ENCODE measurements at places on chromosomes 2 and 18. TPM values are rescaled to one million over a fixed set of nuclear protein-coding genes. Genes with fewer than 3 reads are reported as not detected.

The LOXL3 gene
- 30.4 TPM for total RNA-seq

The ASB3 gene
- 27.9 TPM for total RNA-seq

GRCh38 chr2:43507137-43507536 is 88.7 kb downstream of the THADA start:
- no peak for DNase-seq

GRCh38 chr2:216679658-216680024 is 15.7 kb downstream of the IGFBP5 start:
- no peak for DNase-seq

DNA sequence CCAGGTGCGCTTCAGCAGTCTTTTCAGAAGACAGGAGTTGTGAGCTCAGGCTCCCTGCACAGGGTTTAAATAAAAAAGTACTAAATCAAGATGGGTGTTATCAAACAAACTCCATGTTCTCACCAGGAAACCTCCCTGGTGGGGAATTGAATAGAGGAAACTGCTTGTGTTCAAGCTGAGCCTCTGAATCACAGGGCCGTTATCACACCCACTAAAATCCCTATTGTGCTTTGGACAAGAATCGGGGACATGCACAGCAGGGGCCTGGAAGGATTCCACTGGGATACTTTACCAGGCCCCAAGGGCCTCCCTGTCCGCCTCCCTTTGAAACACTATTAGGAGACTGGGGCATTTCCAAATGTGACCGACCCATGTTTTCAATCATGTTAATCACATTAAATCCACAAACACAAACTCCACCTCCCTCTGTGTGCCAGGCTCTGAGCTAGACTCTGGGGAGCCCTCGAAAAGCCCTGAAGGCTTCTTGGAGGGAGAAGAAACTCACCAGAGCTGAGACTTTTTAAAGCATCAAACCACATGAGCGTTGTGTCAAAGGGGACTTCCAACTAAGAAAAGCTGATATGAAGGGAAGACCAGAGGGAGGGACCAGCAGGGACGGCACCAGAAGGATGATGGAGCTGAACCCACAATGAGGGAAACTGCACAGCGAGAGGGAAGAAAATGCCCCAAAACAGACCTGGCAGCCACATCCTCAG is 458.7 kb upstream of the ID2 start:
- no peak for DNase-seq

The CD8B2 gene
- not detected for total RNA-seq
